ENCODE measurements at places on chromosomes 12 and 14.

DNA sequence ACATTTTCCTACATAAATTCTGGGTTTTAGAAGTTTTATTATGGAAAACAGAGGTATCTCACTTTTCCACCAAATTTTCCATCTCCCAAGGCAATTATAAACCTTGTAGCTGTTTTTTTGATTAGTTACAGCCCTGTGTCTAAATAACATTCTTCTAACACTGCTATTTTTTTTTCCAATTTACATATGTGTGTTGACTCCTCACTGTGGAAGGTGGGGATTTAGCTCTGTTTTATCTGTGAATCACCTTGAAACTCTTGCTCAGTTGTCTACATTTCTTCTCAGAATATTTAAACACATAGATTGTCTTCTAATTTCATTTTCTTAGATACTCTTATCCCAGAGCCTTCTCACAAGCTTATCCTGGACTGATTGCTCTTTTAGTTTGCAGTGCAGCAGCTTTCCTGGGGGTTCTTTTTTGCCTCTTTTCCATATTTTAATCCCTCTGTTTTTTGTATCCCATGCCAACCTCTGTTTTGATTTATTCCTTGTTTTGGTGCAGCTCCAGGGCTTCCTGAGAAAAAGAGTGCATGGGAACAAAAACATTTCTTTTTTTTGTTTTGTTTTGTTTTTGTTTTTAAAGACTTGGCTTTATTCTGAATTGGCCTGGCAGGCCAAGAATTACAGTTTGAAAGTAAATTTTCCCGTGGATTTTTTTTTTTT, 36.7 kb downstream of the TBC1D15 start:
- DNase-seq, result no peak

GRCh38 chr14:24960816-24961215, 89.1 kb downstream of the STXBP6 start:
- no peak for DNase-seq

DNA sequence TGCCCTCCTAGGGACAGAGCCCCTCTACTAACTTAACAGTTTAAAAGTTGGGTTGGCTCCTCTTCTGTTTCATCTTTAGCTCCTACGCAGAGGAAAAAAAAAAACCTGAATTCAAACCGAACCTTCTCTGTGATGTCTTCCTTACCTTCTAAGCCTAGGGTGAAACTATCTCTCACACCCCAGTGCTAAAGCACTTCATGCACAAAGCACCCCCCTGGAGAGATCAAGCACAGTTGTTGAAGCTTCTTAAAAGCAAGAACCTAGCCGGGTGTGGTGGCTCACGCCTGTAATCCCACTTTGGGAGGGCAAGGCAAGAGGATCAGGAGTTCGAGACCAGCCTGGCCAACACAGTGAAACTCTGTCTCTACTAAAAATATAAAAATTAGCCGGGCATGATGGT, 37.6 kb downstream of the CORO1C start:
- DNase-seq, result no peak

DNA sequence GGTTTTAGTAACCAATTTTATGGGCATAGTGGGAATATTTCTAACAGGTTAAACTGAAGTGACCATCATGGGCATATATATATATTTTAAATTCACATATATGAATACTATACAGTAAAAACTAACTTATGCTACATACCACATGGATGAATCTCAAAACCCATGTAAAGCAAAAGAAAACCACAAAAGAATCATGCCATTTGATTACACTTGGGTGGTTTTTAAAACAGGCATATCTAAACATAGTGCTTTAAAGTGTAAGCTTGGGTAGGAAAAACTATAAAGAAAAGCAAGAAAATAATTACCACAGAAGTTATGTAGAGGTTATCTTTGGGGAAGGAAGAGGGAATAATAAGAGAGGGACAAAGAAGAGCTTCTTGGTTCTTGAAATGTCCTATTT, 326.1 kb downstream of the NAV3 start:
- no peak for DNase-seq

DNA sequence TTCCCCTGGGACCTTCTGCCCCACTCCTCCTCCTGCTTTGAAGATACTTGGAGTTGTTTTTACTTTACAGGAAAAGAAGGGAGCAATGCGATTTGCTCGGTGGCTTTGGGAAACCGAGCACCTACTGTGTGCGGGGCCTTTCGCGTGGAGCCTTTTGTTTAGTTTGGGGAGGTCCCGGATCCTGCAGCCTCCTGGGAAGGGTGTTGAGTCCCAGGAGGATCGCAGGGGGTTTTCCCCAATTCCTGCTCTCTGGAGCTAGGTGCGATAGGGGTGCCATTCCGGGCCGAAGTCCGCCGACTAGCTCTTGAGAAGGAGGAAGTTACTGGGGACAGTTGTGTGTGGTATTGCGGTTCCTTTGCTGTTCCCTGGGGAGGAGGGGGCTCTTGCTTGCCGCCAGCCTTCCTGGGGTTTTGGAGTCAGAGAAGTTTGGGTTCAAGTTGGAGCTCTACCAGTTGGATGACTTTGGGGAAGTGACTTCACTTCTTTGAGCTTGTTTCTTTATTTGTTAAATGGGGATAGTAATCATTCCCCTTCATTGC, 1.1 kb downstream of the BRI3BP start:
- DNase-seq, result no peak

GRCh38 chr12:77354766-77355362, 289.5 kb upstream of the E2F7 start:
- DNase-seq, result no peak

GRCh38 chr12:74689929-74690328, 152.3 kb downstream of the ATXN7L3B start:
- DNase-seq, result no peak

DNA sequence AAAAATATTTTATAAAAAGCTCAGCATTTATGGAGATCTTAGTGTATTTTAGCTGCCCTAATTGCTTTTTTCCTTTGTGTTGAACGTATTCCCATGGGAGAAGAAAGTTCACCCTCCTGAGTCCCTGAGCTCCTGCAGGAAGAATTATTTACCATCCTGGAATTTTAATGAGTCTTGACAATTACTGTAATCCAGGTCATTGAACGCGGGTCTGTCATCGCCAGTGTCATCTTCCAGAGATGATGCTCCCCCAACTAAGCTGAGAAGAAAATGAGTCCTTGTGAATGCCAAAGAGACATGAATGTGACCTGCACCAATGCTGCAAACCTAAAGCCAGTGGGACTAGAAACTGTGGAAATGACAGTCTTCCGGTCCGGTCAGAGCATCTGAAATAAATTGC, 129.5 kb downstream of the FBXL14 start:
- no peak for DNase-seq

- DNase-seq, result no peak
Measured at GRCh38 chr14:76742966-76743365, 18.3 kb upstream of the VASH1 start.

GRCh38 chr14:100687386-100687785, 39.3 kb upstream of the DLK1 start:
- no peak for DNase-seq

GRCh38 chr12:129966146-129966995, 62.5 kb upstream of the TMEM132D start:
- no peak for DNase-seq

DNA sequence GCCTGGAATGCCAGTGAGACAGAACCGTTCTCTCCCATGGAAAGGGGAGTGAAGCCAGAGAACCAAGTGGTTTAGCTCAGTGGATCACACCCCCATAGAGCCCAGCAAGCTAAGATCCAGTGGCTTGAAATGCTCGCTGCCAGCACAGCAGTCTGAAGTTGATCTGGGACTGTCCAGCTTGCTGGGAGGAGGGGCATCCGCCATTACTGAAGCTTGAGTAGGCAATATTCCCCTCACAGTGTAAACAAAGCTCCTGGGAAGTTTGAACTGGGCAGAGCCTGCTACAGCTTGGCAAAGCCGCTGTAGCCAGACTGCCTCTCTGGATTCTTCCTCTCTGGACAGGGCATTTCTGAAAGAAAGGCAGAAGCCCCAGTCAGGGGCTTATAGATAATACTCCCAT, 374.3 kb upstream of the DCN start:
- no peak for DNase-seq

DNA sequence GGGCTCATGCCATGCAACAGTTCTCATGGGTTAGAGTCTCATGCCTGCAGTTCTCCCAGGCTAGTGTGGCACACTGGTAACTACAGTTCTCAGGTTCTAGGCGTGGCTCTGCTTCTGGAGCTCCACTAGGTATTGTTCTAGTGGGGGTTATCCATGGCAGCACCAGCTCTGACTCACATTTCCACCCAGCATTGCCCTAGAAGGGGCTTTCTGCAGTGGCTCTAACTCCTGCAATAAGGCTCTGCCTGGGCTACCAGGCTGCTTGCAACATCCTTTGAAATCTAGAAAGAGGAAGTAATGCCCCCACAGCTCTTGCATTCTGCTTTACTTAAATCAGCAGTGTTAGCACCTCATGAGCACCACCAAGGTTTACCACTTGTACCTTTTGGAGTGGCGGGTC, 220.3 kb upstream of the ARID2 start:
- no peak for DNase-seq
